T-helper 17 cell (primary cell): ENCODE measurements at places on chromosomes 13 and 19.
A peak's percentile ranks its signal among the peaks of the same experiment; 100 is the strongest.

GRCh38 chr13:88887045-88887662 lies 1216.0 kb downstream of the SLITRK5 start:
- no peak overlapping the region for H3K27ac ChIP-seq
- H3K4me3 ChIP-seq: no peak overlapping the region
- H3K36me3 ChIP-seq: no peaks in the 10 kb centered on the region
- no peaks in the 10 kb centered on the region for H3K27me3 ChIP-seq

GRCh38 chr19:19627621-19628500 lies at the start of gene LPAR2:
LPAR2 (minus strand) TSS chr19:19628220; CDS start chr19:19627275, 945 bp downstream.
- DNase-seq: peak; percentile 72
- peak within 1 kb of the TSS; percentile 93 for H3K27ac ChIP-seq
- H3K4me3 ChIP-seq: peak within 1 kb of the TSS; percentile 99

GRCh38 chr13:79998381-79998880 lies 342.5 kb downstream of the SPRY2 start:
- no peaks in the 10 kb centered on the region for H3K27me3 ChIP-seq
- no peak overlapping the region for H3K27ac ChIP-seq
- no peak for DNase-seq
- no peak overlapping the region for H3K4me3 ChIP-seq

DNA sequence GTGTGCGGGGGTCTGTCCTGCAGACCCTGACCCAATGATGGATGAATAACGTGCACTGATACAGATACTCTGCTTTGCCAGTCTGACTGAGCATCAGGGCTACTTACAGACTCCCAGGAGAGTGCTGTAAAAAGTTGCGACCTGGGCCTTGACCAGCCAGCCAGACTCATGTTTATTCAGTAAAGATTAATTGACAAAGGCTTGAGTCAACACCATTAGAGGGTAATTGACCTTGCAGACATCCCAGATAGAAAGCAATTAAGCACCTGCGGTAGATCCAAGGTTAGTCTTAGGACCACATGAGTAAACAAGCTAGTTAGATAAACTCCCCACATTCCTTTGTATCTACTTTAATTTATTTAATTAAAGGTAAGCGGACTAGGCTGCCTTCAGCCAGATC lies 10.4 kb downstream of the NUDT19 start:
- no peak for DNase-seq
- no peaks in the 10 kb centered on the region for H3K27me3 ChIP-seq
- H3K36me3 ChIP-seq: peaks cover 8% of the 10 kb centered on the region

DNA sequence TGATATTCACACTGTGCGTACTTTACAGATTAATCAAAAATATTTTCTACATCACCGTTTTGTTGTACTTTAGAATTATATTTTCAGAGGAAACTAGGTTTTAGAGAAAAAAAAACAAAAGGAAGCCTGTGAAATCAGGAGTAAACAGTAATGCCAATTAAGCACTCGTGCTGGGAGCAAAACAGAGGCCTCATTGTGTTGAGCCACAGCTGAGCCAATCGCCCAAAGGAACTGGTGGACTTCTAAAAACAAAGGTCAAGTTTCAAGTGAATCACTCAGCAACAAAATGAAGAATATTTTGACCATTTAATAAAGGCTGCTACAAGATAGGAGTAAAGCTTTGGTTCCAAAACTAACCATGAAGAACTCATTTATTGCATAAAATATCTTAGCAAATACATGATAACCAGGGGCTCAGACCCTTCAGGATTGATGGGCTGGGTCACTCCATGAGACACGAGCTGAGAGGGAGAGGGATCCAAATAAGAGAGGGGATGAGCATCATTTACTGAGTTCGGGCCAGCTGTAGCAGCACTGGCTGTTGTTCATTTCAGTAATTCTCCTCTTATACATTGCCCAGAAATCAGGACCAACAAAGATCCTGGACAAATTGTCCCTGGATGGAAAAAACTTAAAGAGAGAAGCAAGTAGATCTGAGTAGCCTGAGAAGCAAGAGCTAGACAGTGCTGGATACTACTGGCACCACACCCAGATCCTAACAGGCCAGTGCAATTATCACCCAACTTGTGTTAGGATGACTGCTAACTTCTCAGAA lies 8.3 kb upstream of the NALCN start:
- no peak overlapping the region for H3K27ac ChIP-seq
- peaks cover 16% of the 10 kb centered on the region for H3K27me3 ChIP-seq
- no peak overlapping the region for H3K4me3 ChIP-seq
- H3K4me1 ChIP-seq: no peaks in the 10 kb centered on the region

GRCh38 chr19:41546961-41547360 lies 29.0 kb upstream of the CEACAM21 start:
- peaks cover 13% of the 10 kb centered on the region for H3K36me3 ChIP-seq
- H3K4me3 ChIP-seq: peak overlapping the region; percentile 95
- H3K4me1 ChIP-seq: peaks cover 56% of the 10 kb centered on the region
- no peak for DNase-seq

DNA sequence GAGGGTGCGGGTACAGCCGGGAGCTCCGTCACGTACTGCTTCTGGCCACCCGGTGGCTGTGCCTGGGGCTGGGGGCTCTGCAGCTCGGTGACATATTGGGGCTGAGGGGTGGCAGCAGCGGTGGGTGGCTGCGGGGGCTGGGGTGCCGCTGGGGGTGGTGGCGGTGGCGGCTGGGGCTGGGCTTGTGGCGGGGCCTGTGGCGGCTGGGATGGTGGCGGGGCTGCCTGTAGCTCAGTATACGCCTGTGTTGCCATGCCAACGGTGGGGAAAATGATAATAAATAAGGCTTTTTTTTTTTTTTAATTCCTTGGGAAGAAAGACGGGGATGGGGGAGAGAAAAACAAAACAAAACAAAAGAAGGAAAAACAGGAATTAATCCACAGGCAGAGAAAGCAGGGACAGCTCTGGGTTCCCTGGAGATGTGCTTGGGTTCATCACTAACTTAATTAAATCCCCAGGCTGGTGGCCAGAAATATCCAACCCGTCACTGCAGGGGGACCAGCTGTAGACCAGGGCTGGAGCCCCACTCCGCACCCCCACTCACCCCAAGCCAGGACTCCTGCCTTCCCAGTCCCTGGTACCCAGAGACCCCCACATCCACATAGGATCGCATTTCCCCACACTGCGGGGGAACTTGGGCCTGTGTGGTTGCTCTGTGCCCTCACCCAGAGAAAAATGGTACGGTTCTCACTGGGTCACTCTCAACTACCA lies 12.4 kb downstream of the RFX1 start:
- H3K4me1 ChIP-seq: peaks cover 31% of the 10 kb centered on the region
- no peak for DNase-seq
- H3K27ac ChIP-seq: no peak overlapping the region
- H3K4me3 ChIP-seq: no peak overlapping the region
- no peaks in the 10 kb centered on the region for H3K27me3 ChIP-seq

- H3K27me3 ChIP-seq: no peaks in the 10 kb centered on the region
- H3K4me3 ChIP-seq: no peak overlapping the region
- H3K27ac ChIP-seq: peak overlapping the region; percentile 2
- peaks cover 3% of the 10 kb centered on the region for H3K36me3 ChIP-seq
These were observed 142.3 kb downstream of the KLF12 start for GRCh38 chr13:73991884-73992283.
